ENCODE measurements at places on chromosomes 6 and 20. TPM values are rescaled to one million over a fixed set of nuclear protein-coding genes. Genes with fewer than 3 reads are reported as not detected.

GRCh38 chr20:20695250-20695816, 17.1 kb downstream of the RALGAPA2 start:
- no peak overlapping the region for H3K27ac ChIP-seq
- H3K36me3 ChIP-seq, result no peaks in the 10 kb centered on the region
- peak; percentile 82 for DNase-seq
- no peak overlapping the region for H3K4me3 ChIP-seq
- no peaks in the 10 kb centered on the region for H3K27me3 ChIP-seq
- H3K4me1 ChIP-seq, result peaks cover 49% of the 10 kb centered on the region

- H3K36me3 ChIP-seq, result no peaks in the 10 kb centered on the region
- H3K27ac ChIP-seq, result no peak overlapping the region
- no peak for DNase-seq
Measured at GRCh38 chr6:17450832-17451231, 57.4 kb downstream of the CAP2 start.

OXT gene
- polyA plus RNA-seq, result not detected

DNA sequence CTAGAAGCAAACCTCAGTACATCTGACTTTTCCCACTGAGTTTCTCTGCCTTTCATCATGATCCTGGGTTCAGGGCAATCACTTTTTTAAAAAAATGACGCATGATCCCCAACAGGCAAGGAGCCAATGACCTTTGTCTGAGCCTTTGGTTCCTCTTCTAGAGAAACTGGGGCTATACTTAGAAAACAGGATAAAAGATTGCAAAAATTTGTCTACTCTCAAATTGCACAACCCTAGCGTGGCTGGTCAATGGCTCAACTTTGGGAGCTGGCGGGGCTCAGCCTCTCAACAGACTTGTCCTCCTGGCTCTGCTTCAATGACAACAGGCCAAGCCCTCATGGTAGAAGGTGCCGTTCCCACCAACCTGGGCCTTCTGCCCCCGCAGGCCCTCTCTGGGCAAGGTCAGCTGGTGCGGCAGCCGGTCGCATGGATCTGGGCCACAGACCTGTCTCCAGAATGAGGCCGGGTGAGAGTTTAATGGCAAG, 48.7 kb downstream of the PDYN start:
- peaks cover 42% of the 10 kb centered on the region for H3K4me1 ChIP-seq
- no peak overlapping the region for H3K4me3 ChIP-seq
- peaks cover 39% of the 10 kb centered on the region for H3K27me3 ChIP-seq
- H3K36me3 ChIP-seq, result no peaks in the 10 kb centered on the region
- no peak overlapping the region for H3K27ac ChIP-seq

- no peak overlapping the region for H3K4me3 ChIP-seq
- H3K27ac ChIP-seq, result no peak overlapping the region
- peaks cover 7% of the 10 kb centered on the region for H3K4me1 ChIP-seq
- H3K36me3 ChIP-seq, result no peaks in the 10 kb centered on the region
Measured at GRCh38 chr6:12069891-12070529, 57.9 kb downstream of the HIVEP1 start.

ELOVL2 gene
- 43.6 TPM for polyA plus RNA-seq

MCCD1 gene
- polyA plus RNA-seq, result 0.09 TPM

DOK5 gene
- not detected for polyA plus RNA-seq

- DNase-seq, result no peak
- H3K27me3 ChIP-seq, result no peaks in the 10 kb centered on the region
- no peak overlapping the region for H3K27ac ChIP-seq
- no peak overlapping the region for H3K4me3 ChIP-seq
Measured at GRCh38 chr6:56524891-56525703, 117.6 kb downstream of the DST start.

HLA-DQB1 gene
- polyA plus RNA-seq, result not detected

GRCh38 chr6:147742440-147742839, 233.9 kb downstream of the SAMD5 start:
- H3K27ac ChIP-seq, result no peak overlapping the region
- H3K27me3 ChIP-seq, result no peaks in the 10 kb centered on the region
- no peak for DNase-seq
- H3K4me1 ChIP-seq, result no peaks in the 10 kb centered on the region

ME1 gene
- polyA plus RNA-seq, result not detected

GRCh38 chr6:74447013-74447412, 751.0 kb downstream of the CD109 start:
- no peak for DNase-seq
- H3K4me1 ChIP-seq, result no peaks in the 10 kb centered on the region
- H3K27me3 ChIP-seq, result no peaks in the 10 kb centered on the region
- H3K36me3 ChIP-seq, result no peaks in the 10 kb centered on the region
- H3K27ac ChIP-seq, result no peak overlapping the region

GRCh38 chr20:58048096-58048702, 180.3 kb downstream of the ANKRD60 start:
- H3K36me3 ChIP-seq, result no peaks in the 10 kb centered on the region
- peak; percentile 16 for DNase-seq
- H3K4me1 ChIP-seq, result no peaks in the 10 kb centered on the region
- peaks cover 29% of the 10 kb centered on the region for H3K27me3 ChIP-seq
- H3K4me3 ChIP-seq, result no peak overlapping the region

CTSZ gene
- 0.46 TPM for polyA plus RNA-seq

GRCh38 chr20:61450549-61450948, 198.5 kb downstream of the CDH4 start:
- no peak for DNase-seq
- no peaks in the 10 kb centered on the region for H3K4me1 ChIP-seq
- peaks cover 3% of the 10 kb centered on the region for H3K27me3 ChIP-seq
- no peak overlapping the region for H3K4me3 ChIP-seq
- H3K27ac ChIP-seq, result no peak overlapping the region

CDH4 gene
- not detected for polyA plus RNA-seq

DNA sequence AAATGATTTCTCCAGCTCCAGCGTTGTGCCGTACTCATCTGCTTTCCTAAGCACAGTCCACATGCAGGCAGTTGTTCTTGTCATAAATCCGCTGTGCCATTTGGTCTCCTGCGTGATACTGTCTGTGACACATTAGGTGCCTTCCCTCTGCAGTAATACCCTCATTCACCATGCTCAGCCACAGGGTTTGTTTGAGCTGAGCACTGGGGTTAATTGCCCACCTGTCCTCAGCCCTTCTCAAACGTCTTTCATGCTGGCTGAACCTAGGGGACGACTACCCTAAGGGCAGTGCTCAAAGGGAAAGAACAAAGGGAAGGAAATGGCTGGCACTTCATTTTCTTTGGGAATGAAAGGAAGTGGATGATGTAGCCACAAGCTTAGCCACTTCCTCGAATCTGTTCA, 64.2 kb upstream of the MYLIP start:
- no peaks in the 10 kb centered on the region for H3K4me1 ChIP-seq
- H3K27me3 ChIP-seq, result peaks cover 1% of the 10 kb centered on the region
- no peak overlapping the region for H3K27ac ChIP-seq

DNA sequence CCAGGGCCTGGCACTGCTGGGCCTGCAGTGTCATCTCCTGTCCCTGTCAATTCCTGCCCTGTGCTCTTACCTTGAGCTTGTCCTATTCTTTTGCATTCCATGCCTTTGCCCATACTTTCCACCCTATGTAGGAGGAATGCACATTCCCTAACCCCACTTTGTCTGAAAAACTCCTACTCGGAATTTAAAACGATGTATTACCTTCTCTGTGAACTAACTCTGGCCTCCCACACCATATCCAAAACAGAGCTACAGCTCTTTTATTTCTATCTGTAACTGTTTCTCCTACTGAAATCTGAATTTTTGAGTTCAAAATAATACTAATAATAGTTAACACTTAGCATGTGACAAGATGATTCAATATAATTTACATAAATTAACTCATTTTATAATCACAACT, 353.7 kb downstream of the FRK start:
- no peak overlapping the region for H3K4me3 ChIP-seq
- H3K27me3 ChIP-seq, result no peaks in the 10 kb centered on the region
- no peaks in the 10 kb centered on the region for H3K36me3 ChIP-seq

DNA sequence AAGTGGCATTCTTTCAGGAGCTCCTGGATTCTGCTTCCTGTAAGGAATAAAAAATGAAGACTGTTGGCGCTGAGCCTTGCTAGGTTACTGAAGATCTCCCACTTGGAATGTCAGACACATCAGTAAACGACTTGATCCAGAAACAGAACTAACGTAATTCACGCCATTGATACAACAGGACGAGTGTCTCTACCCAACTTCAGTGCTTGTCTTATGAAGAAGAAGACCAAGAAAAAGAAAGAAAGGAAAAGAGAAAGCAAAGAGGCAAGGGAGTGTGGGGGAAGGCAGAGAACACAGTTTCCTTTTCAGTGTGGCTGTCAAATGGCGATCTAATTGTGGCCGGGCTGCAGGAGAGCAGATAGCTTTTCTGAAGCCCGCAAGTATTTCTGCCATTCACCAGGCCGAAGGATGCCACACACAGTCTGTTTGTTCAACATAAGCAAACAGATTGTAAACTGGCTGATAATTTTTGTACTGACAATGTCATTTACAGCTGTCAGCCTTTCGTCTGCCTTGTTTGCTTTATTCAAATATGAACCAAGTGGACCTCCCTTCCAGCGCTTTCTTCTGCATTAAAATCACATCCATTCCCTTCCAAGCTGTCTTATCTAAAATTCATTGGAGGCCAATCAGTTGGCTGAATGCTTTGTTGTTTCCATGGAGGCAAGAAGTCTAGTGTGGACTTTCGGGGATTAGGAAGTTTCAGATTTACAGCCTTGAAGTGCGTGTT, 180.6 kb downstream of the FOXA2 start:
- H3K27ac ChIP-seq, result peak overlapping the region; percentile 17
- H3K4me3 ChIP-seq, result peak overlapping the region; percentile 69
- DNase-seq, result peak; percentile 77
- H3K27me3 ChIP-seq, result no peaks in the 10 kb centered on the region

GRCh38 chr6:6058054-6058444, 51.3 kb upstream of the NRN1 start:
- no peaks in the 10 kb centered on the region for H3K36me3 ChIP-seq
- no peaks in the 10 kb centered on the region for H3K4me1 ChIP-seq
- H3K27me3 ChIP-seq, result peaks cover 26% of the 10 kb centered on the region

DNA sequence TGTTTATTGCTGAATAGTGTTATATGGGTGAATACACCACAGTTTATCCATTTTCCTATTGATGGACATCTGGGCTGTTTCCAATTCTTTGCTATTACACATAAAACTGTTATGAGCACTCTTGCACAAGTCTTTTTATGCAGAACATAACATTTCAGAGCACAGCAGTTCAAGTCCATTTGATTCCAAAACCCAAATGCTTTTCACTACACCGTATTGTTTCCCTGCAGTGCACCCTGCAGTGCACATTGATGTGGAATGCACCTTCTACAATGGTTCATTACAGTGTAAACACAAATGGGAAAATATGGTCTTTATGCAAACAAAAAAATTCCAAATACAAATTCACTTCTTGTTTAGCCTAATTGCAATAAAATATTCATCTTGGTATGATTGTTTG, 3.6 kb upstream of the SLC2A12 start:
- peaks cover 3% of the 10 kb centered on the region for H3K27me3 ChIP-seq
- H3K4me1 ChIP-seq, result peaks cover 13% of the 10 kb centered on the region
- no peak overlapping the region for H3K27ac ChIP-seq
- H3K4me3 ChIP-seq, result no peak overlapping the region

DNA sequence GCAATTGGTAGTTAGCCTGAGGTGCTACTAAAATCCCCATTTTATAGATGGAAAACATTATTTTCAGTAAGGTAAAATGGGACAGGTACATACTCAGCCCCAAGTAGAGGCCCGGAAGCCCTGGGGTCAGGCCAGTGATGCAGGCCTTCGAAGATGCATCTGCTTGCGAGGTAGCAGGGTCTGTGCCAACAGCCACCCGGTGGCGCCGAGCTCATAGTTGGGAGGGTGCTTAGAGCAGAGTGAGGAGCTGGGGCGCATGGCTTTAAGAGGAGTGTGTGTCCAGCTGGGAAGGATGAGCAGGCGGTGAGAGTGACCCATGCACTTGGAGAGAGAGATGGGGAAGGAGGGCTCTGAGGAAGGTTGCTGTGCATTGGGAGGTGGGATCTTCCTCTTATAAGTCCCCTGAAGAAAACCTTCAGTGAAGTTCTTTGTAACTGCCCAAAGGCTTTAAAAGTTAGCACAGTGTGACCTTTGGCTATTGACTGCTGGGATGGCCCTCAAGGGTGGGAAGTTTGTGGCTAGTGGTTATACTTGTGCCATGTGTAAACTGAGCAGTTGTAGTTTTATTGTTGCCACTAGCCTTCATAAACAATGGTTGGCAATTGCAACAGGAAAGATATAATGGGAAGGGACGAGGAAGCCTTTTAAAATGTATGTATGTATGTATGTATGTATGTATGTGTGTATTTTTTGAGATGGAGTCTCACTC, 71.1 kb downstream of the TOX2 start:
- no peak overlapping the region for H3K27ac ChIP-seq
- no peak for DNase-seq
- H3K4me1 ChIP-seq, result no peaks in the 10 kb centered on the region
- H3K27me3 ChIP-seq, result peaks cover 2% of the 10 kb centered on the region
- no peaks in the 10 kb centered on the region for H3K36me3 ChIP-seq
- no peak overlapping the region for H3K4me3 ChIP-seq

FOXS1 gene
- polyA plus RNA-seq, result not detected

PACRG gene
- polyA plus RNA-seq, result not detected

- H3K4me1 ChIP-seq, result no peaks in the 10 kb centered on the region
- H3K27ac ChIP-seq, result no peak overlapping the region
- no peak for DNase-seq
- no peak overlapping the region for H3K4me3 ChIP-seq
- no peaks in the 10 kb centered on the region for H3K36me3 ChIP-seq
Measured at GRCh38 chr6:153840039-153840850, 198.8 kb upstream of the OPRM1 start.

GRCh38 chr6:112038268-112038667, 15.6 kb upstream of the CCN6 start:
- H3K27me3 ChIP-seq, result no peaks in the 10 kb centered on the region
- no peak overlapping the region for H3K27ac ChIP-seq
- no peaks in the 10 kb centered on the region for H3K4me1 ChIP-seq
- no peak for DNase-seq
- no peaks in the 10 kb centered on the region for H3K36me3 ChIP-seq

GRCh38 chr20:12321736-12322135, 404.0 kb downstream of the BTBD3 start:
- H3K36me3 ChIP-seq, result no peaks in the 10 kb centered on the region
- H3K4me3 ChIP-seq, result no peak overlapping the region
- H3K27me3 ChIP-seq, result no peaks in the 10 kb centered on the region
- no peaks in the 10 kb centered on the region for H3K4me1 ChIP-seq

DNA sequence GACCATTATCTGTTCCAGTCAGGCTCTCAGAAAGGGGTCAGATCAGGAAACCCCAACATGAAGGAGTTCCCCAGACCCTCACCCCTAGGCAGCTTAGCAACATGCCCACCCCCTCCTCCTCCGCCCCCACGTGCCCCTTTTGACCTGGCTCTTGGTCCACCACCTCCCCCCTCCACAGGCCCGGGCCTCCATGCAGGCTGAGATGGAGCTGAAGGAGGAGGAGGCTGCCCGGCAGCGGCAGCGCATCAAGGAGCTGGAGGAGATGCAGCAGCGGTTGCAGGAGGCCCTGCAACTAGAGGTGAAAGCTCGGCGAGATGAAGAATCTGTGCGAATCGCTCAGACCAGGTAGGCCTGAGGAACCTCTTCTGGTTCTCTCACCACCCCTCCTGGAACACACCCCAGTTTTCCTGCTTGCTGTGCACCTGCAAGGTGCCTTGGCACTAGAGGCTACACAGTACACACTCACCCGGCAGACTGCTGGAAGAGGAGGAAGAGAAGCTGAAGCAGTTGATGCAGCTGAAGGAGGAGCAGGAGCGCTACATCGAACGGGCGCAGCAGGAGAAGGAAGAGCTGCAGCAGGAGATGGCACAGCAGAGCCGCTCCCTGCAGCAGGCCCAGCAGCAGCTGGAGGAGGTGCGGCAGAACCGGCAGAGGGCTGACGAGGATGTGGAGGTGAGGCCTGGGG, 21.9 kb downstream of the DEF6 start:
- no peak overlapping the region for H3K27ac ChIP-seq
- no peaks in the 10 kb centered on the region for H3K27me3 ChIP-seq
- H3K4me1 ChIP-seq, result peaks cover 20% of the 10 kb centered on the region
- no peaks in the 10 kb centered on the region for H3K36me3 ChIP-seq
- no peak for DNase-seq

ZSCAN31 gene
- polyA plus RNA-seq, result 5.3 TPM

GRCh38 chr20:44422083-44422482, 53.6 kb upstream of the TTPAL start:
- peak overlapping the region; percentile 12 for H3K27ac ChIP-seq
- H3K4me3 ChIP-seq, result no peak overlapping the region
- DNase-seq, result no peak
- peaks cover 63% of the 10 kb centered on the region for H3K4me1 ChIP-seq
